ENCODE measurements at places on chromosomes 6 and 20.

GRCh38 chr6:41283600-41283999, 2.9 kb downstream of the TREM1 start:
- no peak for DNase-seq

DNA sequence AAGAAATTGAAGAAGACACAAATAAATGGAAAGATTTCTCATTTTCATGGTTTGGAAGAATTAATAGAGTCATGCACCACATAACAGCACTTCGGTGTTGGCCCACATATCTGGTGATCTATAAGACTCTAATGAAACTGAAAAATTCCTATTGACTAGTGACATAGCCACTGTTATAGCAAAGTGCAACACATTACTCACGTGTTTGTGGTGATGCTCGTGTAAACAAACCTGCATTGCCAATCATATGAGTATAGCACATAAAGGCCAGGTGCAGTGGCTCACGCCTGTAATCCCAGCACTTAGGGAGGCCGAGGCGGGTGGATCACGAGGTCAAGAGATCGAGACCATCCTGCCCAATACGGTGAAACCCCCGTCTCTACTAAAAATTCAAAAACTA, 84.4 kb upstream of the STMND1 start:
- no peak for DNase-seq

DNA sequence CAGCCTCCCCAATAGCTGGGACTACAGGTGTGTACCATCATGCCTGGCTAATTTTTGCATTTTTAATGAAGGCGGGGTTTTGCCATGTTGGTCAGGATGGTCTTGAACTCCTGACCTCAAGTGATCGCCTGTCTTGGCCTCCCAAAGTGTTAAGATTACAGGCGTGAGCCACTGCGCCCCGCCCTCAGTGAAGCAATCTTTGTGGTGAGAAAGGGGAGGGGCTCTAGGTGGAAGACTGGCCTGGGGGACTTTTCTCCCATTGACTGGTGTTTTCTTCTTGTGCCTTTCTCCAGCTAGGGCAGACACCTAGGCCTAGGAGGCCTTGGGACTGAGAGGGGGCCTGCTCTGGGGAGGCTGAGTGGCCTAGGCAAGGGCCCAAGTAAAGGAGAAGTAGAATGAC, 84.1 kb downstream of the DNAAF9 start:
- DNase-seq: no peak

GRCh38 chr6:3777730-3778461, 26.4 kb upstream of the PXDC1 start:
- no peak for DNase-seq

DNA sequence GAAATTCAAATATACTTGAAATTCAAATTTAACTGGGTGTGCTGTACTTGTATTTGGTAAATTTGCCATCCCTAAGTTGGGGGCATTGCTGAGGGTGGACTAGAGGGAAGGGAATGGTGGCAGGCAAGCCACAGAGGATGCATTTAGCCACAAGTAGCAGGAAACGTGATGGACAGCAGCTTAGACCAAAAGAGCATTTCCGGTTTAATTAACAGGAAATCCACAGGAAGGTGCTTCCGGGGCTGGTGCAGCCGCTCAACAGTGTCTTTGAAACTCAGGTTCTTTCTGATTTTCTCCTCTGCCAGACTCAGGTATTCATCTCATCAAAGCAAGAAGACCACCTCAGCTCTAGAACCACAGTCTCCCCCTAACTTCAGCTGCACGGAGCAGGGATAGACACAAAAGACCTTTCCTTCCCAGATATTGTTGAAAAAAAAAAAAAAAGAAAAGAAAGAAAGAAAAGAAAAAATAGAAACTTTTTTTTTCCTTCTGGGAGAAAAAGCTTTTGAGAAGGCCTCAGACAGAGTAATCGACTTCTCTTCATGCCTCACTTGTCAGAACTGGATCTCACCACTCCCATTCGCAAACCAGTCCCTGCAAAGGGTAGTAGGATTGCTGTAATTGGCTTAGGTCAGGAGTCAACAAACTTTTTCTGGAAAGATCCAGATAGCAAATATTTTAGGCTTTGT, 8.0 kb upstream of the BCAS1 start:
- DNase-seq: no peak

All from choroid plexus epithelial cell (primary cell).